ENCODE measurements at places on chromosomes 3 and 15.
A peak's percentile ranks its signal among the peaks of the same experiment; 100 is the strongest.

- DNase-seq: peak; percentile 10
These were observed 25.9 kb downstream of the ACP3 start for GRCh38 chr3:132343018-132343612.

- DNase-seq: no peak
These were observed 80.3 kb upstream of the KCNAB1 start for GRCh38 chr3:156040041-156040440.

DNA sequence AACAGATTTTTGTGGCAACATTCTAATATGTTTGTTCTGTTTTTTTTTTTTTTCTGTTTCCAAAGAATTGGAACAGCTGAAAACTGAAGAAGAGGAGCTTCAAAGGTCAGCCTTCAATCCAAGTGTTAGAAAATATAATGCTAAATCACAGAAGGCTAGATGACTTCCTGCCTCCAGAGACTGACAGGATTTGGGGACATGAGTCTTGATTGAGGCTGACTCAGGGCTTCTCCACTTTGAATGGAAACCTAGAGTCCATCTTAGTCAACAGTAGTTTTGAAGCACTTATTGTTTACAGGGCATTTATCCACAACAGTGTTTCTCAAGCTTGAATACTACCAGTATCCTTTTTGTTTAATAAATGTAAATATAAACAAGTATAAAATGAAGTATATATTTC, 44.5 kb upstream of the RAD51 start:
- DNase-seq: no peak

DNA sequence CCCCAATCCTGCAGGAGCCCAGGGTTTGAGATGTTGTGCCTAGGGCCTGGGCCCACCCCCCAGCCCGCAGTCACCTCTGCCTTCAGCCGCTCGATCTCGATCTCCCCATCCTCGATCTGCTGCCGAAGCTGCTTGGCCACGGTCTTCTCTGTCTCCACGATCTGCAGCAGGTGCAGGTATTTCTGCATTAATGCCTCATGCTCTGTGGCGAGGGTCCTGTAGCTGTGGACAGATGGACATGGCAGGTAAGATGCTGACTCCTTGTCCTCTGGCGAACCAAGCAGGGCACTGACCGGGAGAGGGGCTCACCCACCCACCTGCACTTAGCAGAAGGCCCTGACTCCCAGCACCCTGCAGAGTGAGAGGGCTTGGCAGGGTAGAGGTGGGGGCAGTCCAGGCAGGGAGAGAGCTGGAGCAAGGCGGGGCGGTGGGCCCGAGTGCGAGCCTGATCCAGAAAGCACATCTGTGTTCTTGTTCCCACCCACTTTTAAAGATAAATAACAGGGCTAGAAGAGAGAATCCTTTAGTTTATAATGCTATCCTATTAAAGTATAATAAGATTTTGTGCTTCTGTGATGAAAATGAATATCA, 32.2 kb downstream of the RASGRF1 start:
- no peak for DNase-seq

DNA sequence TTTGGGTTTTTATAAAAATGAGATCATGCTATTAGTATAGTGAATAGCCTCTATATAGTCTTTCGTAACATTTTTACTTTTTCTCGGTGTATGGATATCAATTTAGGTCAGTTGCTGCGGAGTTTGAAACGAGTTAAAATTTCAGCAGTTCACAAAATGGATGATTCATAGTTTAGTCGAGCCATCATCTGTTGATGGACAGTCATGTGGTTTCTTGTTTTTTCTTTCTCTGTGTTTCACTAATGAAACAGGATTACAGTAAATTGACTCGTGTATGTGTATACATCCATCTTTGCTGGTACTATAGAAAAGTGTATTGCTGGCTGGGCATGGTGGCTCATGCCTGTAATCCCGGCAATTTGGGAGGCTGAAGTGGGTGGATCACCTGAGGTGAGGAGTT, 106.8 kb downstream of the IGF1R start:
- DNase-seq: no peak

GRCh38 chr3:152519376-152519775, 250.6 kb downstream of the MBNL1 start:
- no peak for DNase-seq

GRCh38 chr3:115388811-115389210, 234.5 kb upstream of the GAP43 start:
- DNase-seq: no peak

- DNase-seq: no peak
These were observed 540 bp downstream of the KLHDC8B start for GRCh38 chr3:49171775-49172500.

GRCh38 chr3:134428401-134428800, 54.2 kb upstream of the AMOTL2 start:
- DNase-seq: no peak

DNA sequence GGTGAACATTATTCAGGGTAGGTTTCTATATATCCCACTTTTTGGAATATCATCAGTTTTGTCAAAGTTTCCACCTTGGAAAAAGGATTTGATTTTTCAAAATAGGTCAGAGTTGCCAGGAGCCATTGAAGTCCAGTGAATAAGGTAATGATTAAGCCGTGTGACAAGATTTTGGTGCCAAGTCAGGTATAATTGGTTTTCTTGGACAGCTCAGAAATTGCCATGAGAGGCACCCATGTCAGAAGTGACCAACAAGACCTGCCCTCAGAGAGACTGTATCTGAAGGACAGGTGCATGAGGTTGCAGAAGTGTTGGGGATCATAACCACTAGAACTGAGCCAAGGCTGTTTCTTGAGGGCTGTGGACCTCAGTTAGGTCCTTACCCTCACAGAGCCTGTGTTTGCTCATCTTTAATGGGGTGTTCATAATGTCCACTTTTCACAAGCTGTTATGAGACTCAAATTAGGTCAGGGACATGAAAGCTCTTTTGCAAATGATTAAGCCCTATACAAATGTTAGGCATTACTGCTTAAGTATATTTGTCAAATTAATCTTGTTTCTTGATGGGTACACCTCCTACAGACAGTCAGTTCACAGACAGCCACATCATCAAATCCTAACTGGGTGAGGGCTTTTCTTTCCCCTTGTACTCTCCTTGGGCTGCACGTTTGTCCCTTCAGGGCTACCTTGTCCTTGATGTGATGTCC, 32.3 kb downstream of the CASR start:
- no peak for DNase-seq

- DNase-seq: no peak
These were observed 148.5 kb upstream of the CTDSPL start for GRCh38 chr3:37712918-37713817.

DNA sequence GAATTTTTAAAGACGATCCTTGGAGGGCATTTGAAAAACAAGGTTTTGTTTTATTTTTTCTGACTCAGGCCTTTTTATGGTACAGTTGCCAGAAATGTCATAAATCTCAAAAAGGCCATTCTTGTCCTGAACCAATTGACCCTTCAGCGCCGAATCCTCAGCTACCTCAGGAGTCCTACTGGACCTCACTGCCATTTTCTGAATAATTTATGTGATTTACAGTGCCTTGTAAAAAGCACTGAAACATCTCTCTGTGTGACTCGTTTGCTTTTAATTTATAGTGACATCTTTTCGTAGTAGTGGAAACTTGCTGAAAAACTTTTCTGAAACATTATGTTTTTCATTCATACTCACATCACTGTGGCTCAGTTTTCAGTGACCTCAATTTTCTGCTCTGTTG, 72.2 kb upstream of the ARL6 start:
- DNase-seq: no peak

DNA sequence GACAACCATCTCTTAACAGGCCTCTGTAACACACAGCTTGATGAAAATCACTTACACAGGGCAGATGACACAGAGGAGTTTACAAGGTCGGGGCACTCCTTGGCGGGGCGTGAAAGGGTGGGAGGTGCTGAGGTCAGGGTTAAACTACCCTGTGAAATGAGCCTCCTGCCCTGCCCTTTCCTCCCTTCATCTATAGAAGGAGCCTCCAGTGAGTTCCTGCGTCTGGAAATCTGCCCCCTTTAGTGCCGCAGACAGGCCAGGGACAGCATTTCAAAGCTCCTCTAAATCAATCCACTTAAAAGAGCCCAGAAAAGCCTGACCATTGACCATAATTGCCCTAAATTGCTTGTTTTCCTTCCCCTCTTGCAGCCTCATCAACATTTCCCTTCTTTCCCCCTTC, 1.9 kb downstream of the ROBO1 start:
- no peak for DNase-seq

DNA sequence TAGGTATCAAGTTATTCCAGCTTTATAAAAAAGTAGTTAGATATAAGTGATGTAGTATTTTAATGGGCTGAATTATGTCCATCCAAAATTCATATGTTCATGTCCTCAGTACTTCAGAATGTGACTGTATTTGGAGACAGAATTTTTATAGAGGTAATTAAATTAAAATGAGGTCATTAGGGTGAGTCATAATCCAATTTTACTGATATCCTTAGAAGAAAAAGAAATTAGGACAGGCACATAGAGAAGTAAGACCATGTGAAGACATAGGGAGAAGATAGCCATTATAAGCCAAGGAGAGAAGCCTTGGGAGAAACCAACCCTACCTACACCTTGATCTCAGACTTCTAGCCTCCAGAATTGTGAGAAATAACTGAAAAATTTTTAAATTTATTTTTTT, 30.3 kb downstream of the RAP2B start:
- no peak for DNase-seq

DNA sequence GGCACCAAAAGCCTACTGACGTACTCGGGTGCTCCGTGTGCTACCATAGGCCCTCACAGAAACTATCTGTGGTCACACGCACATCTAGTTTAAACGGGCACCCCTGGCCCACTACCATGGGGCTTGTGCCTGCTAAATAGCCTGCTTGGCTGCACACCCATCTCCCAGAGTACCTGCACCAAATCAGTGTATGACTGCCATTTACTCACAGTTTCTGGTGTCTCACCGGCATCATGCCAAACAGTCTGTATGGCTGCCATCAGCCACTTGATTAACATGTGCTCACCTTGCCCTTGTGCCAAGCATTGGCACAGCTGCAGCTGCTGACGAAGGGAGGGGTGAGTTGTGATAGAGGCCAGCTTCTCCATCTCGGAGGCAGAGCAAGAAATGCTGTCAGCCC, 232.7 kb downstream of the IGSF11 start:
- DNase-seq: no peak

- no peak for DNase-seq
These were observed 96.2 kb downstream of the HES1 start for GRCh38 chr3:194231929-194232832.

GRCh38 chr15:45801543-45801942, 166.7 kb downstream of the SQOR start:
- no peak for DNase-seq

DNA sequence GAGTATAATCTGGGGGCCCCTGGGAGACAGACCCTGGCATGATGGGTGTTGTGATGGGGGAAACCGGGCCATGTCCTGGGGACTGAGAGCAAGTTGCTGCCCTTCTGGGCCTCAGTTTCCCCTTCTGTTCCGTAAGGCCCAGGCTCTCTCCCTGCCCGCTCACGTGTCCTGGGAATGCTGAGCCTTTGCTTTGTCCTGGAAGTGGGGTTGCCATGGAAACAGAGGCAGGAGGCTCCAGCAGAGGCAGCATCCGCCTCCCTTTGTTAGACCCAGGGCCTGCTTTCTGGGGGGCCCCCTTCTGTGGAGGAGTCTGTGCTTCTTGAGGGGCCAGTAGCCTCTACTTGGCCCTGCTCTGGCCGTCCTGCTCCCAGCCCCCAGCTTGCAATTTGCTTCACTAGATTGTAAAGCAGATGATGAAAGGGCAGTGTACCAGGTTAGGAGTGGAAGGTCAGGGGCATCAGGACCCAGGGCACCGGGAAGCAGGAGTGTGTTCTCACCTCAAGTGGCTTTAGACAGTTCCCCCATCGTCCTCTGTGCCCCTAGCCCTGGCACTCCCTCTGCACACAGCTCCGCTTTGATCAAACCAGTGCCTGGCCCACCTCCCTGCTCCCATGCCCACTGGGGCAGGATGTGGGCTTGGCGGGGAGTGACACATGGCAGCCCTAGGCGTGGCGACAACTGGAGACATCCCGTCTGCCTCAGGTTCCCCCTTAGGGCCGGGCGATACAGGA, 105.6 kb downstream of the FBLN2 start:
- no peak for DNase-seq

DNA sequence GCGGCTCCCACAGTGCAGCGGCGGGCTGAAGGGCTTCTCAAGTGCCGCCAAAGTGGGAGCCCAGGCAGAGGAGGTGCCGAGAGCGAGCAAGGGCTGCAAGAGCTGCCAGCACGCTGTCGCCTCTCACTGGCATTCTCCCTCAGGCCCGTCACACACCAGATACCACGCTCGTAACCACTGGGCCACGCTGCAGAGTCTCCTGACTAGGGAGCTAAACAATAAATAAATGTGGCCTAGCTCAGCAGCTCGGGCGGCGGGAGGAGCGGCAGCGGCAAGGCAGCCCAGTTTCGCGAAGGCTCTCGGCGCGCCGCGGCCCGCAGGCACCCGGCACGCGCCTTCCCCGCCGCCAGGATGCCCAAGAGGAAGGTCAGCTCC, 55.9 kb upstream of the FAM174B start:
- no peak for DNase-seq

- no peak for DNase-seq
These were observed 46.9 kb downstream of the ADCY5 start for GRCh38 chr3:123401836-123402530.

DNA sequence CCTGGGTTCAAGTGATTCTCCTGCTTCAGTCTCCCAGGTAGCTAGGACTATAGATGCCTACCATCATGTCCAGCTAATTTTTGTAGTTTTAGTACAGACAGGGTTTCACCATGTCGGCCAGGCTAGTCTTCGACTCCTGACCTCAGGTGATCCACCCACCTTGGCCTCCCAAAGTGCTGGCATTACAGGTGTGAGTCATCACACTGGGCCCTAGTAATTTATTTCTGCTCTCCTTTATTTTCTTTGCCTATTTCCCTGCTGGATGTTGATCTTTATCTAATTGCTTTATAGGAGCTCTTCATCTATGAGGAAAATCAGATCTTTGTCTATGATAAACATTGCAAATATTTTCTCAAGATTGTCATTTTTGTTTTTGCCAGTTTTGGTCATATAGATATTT, 31.7 kb downstream of the UQCC5 start:
- no peak for DNase-seq

GRCh38 chr15:40470423-40471104, at the start of gene CHST14:
TSS of gene CHST14 (plus strand) at chr15:40470984. CDS start at chr15:40471214, 230 bp downstream.
- DNase-seq: peak; percentile 25

DNA sequence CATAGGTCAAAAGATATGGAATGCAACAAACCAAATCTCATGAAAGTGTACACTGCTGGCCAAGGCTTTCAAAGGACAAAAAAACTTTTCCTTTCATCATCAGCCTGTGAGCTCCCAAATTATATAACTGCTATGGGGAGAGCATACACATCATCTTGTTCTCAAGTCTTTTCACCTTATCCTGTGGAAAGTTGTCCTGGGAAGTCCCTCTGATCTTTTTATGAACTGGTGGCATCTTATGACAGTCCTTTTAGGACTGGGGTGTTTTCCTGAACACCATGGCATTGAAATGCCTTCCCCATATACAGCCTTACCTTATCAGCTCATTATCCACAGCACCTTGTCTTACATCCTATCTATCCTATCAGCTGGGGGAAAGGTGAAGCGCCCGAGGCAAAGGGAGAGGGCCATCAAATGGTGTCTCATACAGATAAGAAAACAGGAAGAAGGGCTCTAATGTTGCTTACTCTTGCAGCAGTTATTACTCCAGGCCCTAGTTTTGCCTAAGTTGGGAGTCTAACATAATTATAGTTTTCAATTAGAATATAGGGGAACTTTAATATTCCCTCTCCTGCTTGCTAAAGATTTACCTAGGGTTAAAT, 61.5 kb upstream of the GOLIM4 start:
- DNase-seq: no peak

- DNase-seq: no peak
These were observed 538.2 kb downstream of the FOXP1 start for GRCh38 chr3:71045212-71045916.

- DNase-seq: no peak
These were observed 67.7 kb downstream of the LDHAL6B start for GRCh38 chr15:59274126-59274970.
